ENCODE measurements at places on chromosomes 16 and 17.

DNA sequence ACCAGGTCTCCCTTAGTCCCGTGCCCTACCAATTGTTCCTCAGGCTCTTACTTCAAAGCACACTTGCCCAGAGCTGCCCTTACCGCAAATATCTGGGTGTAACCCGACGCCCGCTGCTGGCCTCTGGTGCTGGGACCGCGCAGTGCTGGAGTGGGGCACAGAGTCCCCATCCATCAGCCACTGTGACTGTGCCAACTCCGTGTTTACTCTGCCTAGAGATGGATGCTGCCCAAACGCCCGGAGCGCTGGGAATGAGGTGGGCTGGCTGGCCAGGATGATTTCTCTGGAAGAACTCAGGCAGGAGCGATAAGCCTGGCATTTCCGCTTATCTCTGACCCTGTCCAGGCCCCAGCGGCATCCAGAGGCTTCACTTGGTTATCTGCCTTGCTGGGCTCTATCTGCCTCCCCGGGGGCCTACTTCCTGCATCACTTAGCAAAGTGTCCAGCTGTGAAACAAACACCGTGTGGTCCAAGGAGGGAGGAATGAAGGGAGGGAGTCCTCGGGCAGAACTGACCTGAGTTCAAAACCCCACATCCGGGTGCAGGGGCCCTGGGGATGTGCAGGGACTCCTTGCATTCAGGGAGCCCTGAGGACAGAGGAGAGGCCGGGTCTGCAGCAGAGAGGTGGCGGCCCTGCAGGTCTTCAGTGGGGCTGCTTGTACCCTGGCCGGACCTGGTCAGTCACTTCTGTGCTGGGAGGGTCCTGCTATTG, 9.4 kb upstream of the MYLK3 start:
- DNase-seq, result peak; percentile 67

DNA sequence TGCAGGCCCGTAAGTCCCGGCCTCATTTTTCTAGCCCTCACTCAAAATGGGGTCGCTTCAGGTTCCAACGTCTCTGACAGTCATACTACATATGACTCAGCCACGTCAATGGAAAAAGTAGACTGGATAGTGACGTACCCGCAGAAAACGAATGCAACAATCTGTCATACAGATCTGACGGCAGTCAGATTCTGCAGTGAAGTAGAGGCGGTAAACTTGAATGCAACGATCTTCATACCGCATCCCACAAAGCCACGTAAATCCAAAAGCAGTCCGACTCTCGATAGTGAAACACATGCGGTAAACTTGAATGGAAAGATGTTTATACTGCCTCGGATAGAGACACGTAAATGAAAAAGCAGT, 38.4 kb upstream of the ARL4D start:
- peak; percentile 82 for DNase-seq

GRCh38 chr16:4987250-4987579, 29.1 kb downstream of the SEC14L5 start:
- DNase-seq, result no peak

- DNase-seq, result peak; percentile 59
These were observed 335 bp downstream of the SLC25A35 start for GRCh38 chr17:8294814-8295316.

DNA sequence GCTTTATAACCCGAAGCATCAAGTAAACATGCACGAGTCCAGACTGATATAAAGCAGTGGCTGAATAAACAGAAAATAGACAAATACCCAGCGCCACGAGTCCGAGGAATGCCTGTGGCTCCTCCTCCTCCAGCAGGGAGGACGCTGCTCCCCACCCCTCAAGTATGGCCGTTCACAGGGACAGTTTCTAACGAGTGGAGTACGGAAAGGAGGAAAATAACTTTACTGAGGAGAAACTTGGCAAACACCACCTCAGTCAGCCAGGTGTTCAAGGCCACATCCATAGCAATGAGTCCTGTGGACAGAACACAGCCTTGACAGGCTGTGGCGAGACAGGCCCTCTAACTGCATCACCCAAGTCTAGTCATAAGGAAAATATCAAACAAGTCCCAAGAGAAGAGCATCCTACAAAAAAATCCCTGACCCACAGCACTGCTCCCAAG, 9.2 kb downstream of the ZDHHC7 start:
- DNase-seq, result no peak

GRCh38 chr17:29504711-29505110, 62.1 kb downstream of the ABHD15 start:
- no peak for DNase-seq

GRCh38 chr17:51946311-51946710, 212.2 kb downstream of the CA10 start:
- no peak for DNase-seq

DNA sequence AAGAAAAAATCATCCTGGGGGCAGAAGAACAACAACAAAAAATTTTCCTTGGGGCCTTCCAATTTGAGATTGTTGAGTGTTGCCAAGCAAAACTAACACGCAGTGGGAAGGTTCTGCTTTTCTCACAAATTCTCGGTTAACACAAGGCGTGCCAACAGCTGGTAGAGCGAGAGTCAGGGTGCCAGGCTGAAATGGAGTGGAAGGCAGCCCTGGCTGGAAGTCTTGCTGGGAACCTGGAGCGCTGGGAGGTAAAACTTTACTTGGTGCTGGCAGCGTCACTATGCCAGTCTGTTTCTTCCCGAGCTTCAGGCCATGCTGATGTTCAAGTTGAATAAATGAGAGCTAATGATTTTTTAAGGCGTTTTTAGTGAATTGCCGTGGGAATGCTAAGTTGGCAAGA, 189.4 kb downstream of the WWOX start:
- no peak for DNase-seq

DNA sequence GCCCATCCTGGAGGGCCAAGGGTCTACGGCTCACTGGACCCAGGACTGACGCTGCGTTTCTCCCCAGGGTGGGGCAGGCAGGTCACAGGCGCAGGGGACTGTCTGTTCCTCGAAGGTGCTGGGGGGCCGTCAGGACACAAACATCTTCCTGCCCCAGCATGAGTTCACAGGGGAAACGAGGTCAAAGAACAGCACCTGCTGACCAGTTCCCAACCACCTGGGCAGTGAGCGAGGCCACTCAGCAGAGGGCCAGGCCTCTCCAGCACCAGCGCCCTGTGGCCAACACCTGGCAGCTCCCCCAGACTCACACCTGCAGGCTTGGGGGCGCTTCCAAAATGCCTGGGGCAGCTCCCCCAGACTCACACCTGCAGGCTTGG, 29.7 kb downstream of the TIMM22 start:
- no peak for DNase-seq

DNA sequence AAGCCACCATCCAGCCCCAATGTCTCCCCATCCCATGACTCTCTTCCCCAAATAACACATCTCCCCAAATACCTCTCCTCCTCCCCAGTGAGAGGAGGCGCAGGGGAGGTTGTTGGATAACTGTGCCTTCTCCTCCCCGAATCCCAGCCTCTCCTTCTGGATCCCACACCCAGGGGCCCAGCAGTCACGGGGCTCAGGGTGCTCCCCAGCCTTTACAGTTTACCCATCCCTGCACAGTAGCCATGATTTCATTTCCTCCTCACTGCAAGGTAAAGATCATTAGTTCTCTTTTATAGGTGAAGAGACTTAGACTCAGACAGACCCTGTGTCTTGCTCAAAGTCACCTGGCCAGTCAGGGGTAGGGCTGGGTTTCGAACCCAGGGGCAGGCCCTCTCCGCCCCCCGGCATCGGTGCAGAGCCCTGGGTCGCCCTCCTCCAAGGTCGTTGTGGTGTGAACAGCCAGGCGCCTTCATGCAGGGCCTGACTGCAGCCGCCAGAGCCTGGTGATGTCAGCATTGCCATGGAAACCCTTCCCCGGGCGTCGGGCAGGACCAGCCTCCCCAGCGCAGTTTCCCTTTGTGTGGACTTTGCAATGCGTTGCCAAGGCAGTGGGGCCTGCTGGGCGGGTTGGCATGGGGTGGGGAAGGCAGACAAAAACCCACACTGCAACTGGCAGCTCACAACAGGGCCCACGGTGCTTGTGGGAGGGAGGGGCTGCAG, 53.3 kb upstream of the TOB1 start:
- DNase-seq, result peak; percentile 87

GRCh38 chr17:3565143-3565542, 7.5 kb upstream of the TRPV3 start:
- DNase-seq, result no peak

DNA sequence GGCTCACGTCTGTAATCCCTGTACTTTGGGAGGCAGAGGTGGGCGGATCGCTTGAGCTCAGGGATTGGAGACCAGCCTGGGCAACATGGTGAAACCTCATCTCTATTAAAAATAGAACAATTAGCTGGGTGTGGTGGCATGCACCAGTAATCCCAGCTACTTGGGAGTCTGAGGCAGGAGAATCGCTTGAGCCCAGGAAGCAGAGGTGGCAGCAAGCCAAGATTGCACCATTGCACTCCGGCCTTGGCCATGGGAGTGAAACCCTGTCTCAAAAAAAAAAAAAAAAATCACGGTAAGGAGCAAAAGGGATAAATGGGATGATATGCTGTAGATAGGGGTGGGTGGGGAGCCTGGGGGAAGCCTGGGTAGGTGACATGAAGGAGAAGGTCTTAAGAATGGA, 20.4 kb upstream of the TMEM98 start:
- no peak for DNase-seq

- DNase-seq, result no peak
These were observed 78.0 kb upstream of the DOC2B start for GRCh38 chr17:259341-259976.

GRCh38 chr17:17360087-17360730, 57.0 kb downstream of the NT5M start:
- DNase-seq, result no peak

DNA sequence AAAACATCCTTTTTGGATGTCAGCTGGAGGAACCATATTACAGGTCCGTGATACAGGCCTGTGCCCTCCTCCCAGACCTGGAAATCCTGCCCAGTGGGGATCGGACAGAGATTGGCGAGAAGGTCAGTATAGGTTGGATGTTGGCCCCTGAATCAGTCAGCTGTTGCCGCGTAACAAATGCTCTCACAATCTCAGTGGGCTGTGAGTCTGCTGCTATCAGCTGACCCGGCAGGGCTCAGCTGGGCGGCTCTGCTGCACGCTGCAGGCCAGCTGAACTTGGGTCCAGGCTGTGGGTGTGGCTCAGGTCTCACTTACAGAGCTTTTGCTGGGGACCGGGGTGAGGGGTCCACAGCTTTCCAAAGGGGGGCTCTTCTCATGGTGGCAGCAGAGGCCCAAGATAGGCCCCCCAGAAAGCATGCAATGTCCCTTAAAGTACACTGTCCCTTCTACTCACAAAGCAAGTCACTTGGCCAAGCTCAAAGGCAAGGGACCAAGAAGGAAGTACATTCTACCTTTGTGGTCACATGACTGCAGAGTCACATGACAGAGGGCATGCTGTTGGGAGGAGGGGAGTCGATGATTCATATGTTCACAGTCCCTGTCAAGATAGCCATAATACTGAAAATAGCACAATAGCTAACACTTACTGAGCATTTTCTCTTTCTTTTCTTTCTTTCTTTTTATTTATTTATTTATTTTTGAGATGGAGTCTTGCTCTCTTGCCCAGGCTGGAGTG, 134.2 kb downstream of the ABCC1 start:
- DNase-seq, result no peak

DNA sequence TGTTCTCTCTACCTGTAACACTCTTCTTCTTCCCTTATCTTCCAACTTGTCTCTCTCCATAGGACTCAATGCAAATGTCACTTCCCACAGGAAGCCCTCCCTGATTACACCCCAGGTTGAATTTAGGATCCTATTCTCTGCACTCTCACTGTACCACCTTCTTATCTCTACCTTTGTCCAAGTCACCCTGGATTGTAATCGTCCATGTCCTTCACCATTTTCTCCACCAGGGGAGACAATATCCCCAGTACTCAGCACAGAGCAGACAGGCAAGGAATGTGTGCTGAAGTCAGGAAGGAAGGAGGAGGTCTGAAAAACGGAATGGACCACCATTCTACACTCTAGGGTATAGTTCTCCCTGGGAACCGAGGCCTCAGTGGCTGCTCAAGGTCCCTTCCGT, 14.2 kb downstream of the C16orf82 start:
- no peak for DNase-seq

- DNase-seq, result no peak
These were observed 78.9 kb downstream of the ABCC6 start for GRCh38 chr16:16144416-16144815.

- no peak for DNase-seq
These were observed 2.5 kb downstream of the NFATC3 start for GRCh38 chr16:68087688-68088087.

- DNase-seq, result no peak
These were observed 100.4 kb downstream of the ELAC2 start for GRCh38 chr17:12917399-12917798.

GRCh38 chr16:88380099-88380498, 2.7 kb upstream of the ZNF469 start:
- DNase-seq, result no peak

DNA sequence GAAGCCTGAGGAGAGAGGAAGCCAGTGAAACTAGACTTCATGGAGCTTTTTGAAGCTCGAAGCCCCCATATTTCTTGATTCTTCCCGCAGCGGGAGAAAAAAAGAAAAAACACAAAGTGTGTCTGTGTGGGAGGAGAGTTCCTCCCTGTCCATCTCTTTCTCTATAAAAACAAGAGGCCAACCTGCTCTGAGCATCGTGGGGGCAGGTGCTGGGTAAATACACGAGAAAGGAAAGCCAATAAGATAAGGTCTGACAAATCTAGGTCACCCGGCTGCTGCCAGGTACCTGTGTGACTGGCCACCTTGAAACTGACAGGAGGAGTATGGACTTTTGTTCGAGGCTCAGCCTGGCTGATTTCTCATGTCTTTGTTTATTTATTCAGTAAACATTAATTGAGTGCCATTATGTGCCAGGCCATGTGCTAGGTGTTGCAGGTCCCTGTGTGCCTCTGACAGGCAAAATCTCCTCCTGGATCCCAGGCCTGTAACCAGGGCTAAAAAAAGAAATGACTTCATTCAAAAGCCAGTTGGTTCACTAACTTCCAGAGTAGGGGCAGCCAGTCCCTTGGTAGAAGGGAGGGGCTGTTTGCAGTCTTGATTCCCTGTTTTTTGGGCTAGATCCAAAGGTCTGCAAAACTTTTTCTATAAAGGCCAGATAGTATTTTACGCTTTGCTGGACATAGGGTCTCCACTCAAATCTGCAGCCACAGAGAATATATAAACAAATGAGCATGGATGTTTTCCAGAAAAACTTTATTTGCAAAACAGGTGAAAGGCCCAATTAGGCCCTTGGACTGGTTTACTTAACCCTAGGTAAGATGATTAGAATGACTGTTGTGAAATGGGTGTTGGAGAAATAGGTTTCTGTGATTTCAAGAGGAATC, 35.6 kb downstream of the YPEL2 start:
- no peak for DNase-seq

GRCh38 chr17:867896-868489, 85.8 kb downstream of the MRM3 start:
- no peak for DNase-seq
